Activated CD4-positive, alpha-beta T cell treated with anti-CD3 and anti-CD28 coated beads, Interleukin-2, amount 10 ng/mL, durations not matched to agents 7 days and 5 days (primary cell): ENCODE measurements at places on chromosomes 7 and 10.

GRCh38 chr10:90929179-90929578 lies 8.3 kb upstream of the ANKRD1 start:
- no peak for DNase-seq

- DNase-seq, result no peak
Observed at GRCh38 chr7:39952803-39953202, 2.7 kb downstream of the CDK13 start.

DNA sequence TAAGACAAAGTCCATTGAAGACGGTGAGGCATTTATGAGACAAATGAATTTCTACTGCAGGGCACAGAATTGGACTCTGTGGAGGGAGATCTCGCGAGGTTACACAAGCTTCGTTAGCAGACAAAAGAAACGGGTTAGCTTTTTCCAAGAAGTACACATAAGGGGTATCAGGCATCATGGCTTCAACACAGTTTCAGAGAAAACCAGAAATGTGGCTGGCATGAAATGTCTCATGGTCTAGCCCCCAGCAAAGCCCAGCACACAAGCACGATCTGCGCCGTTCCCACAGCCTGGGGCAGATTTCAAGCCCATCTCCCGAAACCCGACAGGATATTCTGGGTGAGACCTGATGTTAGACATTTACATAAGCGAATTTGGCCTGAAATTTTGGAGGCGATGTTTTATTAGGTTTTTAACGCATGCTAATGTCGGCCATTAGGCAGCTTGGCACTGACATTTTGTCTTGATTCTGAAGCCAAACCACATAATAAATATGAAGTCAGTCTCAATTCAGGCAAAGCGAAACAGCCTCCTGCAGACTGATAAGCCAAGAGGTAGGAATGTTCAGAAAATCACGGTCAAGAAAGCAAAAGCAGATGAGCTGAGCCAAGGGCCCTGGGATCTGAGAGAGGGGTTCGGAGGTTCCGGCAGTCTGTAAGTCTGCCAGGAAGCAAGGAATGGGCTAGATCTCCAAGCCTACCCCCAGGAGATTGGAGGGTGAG lies 240.5 kb downstream of the PRPF18 start:
- DNase-seq, result no peak

- peak; percentile 96 for DNase-seq
Observed at GRCh38 chr7:1940402-1940786, 270.3 kb downstream of the ELFN1 start.

DNA sequence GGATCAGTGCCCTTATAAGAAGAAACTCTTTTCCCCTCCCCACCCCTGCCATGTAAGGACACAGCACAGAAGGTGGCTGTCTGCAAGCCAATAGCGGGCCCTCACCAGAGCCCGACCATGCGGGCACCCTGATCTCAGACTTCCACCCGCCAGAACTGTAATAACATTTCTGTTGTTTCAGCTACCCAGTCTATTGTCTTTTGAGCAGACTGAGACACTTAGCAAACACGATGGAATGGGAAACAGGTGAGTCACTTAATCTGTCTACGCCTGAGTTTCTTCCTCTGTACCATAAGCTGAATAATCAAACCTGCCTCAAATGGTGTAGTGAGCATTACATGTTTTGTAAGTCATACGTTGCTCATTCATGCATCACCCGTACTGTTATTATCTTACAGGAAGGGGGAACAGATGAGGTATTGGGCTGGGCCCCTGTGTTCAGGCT lies 58.2 kb downstream of the STRA8 start:
- DNase-seq, result no peak

- no peak for DNase-seq
Observed at GRCh38 chr10:69835875-69836730, 34.4 kb downstream of the COL13A1 start.

DNA sequence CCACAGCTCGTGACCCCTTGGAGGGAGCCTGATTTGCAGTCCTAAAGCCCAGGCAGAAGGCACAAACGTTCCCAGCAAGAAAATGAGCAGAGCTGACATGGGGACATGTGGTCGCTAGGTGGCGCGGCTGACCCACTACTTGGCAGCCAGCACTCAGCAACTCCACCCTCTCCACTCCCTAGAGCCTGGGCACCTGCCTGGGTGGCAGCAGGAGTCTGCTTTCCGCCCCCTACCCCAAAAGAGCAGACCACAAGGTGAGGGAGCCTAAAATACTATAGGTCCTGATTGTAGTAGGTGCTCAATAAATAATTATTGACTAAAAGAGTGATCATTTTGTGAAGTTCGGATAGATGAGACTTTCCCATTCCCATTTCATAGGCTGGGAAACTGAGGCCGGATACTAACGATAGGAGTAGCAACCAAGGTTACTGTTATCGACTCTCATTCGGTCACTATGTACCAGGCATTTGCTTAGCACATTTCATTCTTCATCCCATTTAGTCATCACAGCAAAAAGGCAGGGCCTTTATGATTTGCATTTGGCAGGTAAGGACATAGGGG lies 57.4 kb downstream of the NEUROG3 start:
- peak; percentile 83 for DNase-seq

DNA sequence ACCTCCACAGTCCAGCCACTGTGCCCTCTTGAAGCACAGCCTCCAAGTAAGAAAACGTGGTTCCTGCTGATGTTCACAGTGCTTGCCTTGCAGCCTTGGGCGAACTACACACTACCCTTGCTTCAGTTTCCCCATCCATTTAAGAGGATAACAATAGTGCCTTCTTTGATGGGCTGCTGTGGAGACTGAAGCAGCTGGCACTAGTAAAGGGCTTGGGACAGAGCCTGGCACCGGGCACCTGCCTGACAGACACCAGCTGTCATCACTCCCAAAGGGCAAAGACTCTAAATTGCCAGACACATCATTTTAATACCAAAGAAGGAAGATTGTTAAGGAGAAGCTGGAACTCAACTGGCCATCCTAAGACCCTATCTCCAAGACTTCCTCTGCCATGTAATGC lies 3.1 kb upstream of the C10orf90 start:
- no peak for DNase-seq

DNA sequence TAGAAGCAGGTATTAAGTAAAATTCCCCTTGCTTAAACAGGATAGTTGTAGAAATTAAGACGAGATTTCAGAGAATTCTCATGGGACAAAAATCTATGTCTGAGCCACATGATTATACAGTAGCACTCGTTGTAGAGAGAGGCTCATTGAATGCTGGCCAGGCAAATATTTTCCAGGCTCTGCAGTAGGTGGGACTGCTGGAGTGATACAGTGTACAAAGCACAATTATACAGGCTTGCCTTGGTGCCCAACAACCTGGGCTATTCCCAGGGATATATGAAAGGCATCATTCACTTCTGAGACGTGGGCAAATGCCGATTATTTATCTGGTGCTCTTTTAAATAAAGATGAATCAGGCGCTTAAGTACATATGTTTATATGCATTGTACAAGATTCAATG lies 380.6 kb downstream of the PHTF2 start:
- no peak for DNase-seq

DNA sequence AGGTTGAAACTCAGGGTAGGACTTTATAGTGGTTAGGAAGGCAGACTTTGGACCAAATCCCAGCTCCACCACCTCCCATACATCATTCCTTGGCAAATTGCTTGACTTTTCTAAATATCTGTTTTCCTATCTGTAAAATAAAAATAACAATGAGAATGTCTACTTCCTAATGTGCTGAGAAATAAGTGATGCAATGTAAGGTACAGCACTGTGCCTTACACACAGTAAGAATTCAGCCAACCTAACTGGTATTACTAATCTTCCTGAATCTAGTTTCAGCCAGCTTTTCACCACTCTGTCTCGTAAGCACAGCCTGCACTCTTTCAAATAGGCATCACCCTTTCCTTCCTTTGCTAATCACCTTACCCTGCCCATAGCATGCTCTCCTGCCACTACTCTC lies 9.7 kb downstream of the PRLHR start:
- DNase-seq, result no peak

GRCh38 chr10:62388328-62388727 lies 14.2 kb downstream of the ZNF365 start:
- DNase-seq, result no peak

- no peak for DNase-seq
Observed at GRCh38 chr7:157177983-157178381, 39.3 kb downstream of the UBE3C start.

DNA sequence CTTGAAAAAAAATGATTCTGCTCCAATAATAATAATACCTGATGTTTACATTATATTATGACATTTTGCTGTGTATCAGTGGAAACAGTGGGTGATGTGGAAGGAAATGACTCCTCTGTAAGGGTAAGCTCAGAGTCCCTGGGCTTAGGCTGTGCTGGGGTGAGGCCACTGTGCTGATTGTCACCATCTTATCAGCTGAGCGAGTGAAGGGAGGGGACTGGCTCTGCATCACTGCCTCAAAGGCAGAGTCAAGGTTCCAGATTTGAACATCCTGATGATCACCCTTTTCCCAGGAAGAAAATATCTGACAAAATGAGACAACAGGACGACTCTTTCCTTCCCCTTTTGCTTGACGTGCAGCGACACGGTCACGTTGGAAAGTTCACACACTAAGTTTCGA lies 24.0 kb upstream of the HABP2 start:
- DNase-seq, result no peak

- DNase-seq, result no peak
Observed at GRCh38 chr7:134284952-134285351, 31.8 kb downstream of the SLC35B4 start.

- no peak for DNase-seq
Observed at GRCh38 chr10:64369885-64370773, 848.9 kb downstream of the REEP3 start.

DNA sequence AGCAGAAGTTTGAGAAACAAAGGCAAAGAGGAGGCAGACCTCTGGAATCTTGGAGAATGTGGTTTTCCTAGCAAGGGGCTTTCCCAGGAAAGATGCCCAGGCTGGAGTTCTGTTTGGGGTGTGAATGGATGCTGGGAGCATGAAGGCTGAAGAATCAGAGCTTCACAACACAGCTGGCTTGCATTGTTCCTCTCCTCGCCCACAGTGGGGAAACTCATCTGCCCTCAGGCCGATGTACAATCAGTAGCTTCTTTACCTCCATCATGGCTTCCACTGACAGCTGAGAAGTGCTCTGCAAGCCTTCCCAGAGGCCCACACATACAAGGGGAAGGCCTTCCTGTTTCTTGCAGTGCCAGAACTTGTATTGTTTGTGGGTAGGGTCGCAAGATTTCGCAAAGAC lies 90.8 kb upstream of the HECTD2 start:
- DNase-seq, result no peak

- DNase-seq, result no peak
Observed at GRCh38 chr10:86024281-86025041, 342.1 kb downstream of the GRID1 start.

GRCh38 chr7:102967798-102968197 lies 55.0 kb downstream of the LRRC17 start:
- no peak for DNase-seq

- no peak for DNase-seq
Observed at GRCh38 chr10:47079204-47079580, 168.0 kb downstream of the PTPN20 start.

GRCh38 chr7:112152186-112152585 lies 54.0 kb downstream of the DOCK4 start:
- DNase-seq, result no peak

DNA sequence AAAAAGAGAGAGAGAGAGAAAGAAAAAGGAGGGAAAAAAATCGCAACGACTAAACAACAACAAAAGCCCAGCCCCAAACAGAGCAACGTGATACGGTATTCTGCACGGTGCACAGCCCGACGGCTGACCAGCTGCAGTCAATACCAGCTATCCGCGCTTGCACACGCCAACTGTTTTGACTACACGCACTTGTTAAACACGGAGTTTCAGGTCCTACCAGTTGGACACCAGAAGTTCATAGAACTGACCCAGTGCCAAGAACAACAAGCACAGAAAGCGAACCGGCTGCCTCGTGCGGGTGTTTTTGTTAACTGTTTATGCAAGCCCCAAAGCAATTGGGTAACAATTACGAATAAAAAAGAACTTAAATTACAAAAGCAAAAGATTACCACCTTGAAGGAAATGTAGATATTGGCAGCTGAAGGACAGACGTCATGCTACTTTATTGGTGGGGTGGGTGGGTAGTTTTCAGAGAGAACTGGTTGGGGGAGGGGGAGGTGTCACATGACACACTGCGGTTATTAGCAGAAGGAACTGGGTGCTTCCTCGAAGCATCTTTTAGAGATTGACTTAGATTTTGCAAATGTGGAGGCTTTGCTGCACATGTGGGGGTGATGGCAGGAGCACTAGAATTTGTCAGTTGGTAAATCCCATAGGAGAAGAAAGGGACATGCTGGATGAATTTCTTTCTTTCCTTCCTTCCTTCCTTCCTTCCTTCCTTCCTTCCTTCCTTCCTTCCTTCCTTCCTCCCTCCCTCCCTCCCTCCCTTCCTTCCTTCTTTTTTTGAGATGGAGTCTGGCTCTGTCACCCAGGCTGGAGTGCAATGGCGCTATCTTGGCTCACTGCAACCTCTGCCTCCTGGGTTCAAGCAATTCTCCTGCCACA lies 110.6 kb upstream of the EFCAB10 start:
- peak; percentile 67 for DNase-seq

DNA sequence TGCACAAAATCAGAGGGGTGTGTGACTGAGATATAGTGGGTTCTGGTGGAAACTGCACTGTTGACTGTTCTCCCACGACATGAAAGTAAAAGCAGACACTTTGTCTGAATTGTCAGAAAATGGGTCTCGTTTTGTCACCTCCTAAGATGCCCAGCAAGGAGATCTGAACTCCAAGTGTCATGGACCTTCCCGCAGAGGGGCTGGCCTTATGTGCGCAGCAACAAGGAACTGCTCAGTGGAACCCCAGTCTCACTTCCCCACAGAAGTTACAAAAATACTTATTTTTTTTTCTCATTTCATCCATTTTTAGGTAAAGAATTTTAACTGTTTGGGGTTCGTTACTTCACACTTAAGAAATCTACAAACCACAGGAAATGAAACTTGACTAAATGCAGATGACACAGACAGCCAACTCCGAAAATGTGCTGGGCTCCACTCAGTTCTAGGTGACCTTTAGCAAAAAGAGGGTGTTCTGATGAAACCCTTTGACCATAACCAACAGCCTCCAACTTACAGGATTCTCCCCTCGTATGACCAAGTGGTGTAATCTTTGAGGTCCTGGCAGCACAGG lies 115.0 kb downstream of the FAM107B start:
- peak; percentile 61 for DNase-seq

DNA sequence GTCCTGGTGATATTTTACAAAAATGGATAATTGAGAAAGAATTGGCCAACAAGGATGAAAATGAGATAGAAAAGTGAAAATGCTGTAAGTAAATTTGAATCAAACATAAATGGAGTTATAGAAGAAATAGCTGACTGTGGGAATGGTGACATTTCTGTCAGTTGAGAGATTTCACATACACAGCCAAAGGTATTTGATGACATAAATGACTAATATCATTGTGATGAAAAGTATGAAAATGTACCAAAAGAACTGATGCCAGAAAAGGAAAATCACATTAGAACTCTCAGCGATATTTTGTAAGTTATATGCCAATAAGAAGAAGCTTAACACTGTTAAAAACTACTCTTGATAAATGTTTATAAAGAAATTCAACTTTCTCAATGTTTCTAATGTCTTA lies 54.9 kb downstream of the TFPI2 start:
- DNase-seq, result no peak

DNA sequence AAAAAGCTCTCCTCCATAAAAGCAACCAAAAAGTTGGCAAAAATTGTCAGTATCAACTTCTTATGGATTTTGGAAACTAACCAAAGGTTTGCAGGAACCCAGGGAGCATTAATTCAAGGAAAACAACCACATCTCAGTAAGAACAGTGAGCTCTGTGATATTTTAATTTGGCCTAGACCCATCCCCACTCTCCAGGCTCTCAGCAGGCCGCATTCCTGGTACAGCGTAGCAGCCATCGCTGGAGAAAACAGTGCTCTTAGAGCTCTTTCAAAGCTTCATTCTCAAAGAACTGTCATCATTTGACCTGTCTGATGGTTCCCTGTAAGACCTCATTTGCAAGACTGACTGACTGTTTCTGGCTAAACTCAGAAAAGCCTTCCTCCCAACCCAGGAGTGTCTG lies 81.9 kb downstream of the NUDCD3 start:
- DNase-seq, result no peak
